CD4-positive, alpha-beta T cell treated with Interleukin-6 at 100 ng/mL for 8 hours (primary cell): ENCODE measurements at places on chromosomes 1 and 21.

DNA sequence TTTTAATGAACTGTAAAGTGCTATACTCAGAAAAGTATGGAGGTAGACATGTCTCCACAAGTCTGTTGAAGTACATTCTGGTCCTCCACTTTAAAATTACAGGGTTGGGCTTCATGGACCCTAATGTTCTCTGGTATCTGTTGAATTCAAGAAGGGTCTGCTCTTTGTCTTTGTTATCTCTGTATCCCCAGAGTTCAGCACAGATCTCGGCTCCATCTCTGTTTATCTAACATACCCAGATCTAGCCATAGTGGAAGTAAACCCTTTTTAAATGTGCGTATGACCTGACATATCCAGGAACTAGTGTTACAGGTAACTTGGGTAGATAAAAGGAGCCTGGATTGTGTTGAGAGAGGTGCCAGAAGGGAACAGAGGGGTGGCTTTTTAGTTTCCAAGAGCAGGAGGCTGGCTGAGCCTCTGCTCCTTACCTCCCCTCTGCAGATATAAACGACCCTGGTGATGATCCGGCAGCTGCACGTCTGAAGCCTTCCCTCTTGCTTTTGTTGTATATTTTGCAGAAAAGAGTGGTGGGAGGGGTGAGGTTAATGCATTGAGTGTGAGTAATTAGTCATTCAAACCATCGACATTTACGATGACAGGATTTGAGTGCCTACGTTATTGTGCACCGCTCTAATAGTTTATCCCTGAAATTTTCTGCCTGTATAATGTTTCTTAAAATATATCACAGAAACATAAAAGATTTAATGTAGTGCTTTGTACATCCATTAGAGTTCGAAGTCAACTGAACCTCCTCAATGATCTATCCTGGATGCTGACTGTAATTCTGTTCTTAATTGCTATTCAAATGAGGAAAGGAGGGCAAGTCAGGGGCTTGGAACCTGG lies 30.8 kb downstream of the ELAVL4 start:
- DNase-seq = no peak

- no peak for DNase-seq
Measured at GRCh38 chr1:31264790-31265386, 25.2 kb upstream of the NKAIN1 start.

- DNase-seq = no peak
Measured at GRCh38 chr1:153880024-153880423, 42.7 kb downstream of the GATAD2B start.

DNA sequence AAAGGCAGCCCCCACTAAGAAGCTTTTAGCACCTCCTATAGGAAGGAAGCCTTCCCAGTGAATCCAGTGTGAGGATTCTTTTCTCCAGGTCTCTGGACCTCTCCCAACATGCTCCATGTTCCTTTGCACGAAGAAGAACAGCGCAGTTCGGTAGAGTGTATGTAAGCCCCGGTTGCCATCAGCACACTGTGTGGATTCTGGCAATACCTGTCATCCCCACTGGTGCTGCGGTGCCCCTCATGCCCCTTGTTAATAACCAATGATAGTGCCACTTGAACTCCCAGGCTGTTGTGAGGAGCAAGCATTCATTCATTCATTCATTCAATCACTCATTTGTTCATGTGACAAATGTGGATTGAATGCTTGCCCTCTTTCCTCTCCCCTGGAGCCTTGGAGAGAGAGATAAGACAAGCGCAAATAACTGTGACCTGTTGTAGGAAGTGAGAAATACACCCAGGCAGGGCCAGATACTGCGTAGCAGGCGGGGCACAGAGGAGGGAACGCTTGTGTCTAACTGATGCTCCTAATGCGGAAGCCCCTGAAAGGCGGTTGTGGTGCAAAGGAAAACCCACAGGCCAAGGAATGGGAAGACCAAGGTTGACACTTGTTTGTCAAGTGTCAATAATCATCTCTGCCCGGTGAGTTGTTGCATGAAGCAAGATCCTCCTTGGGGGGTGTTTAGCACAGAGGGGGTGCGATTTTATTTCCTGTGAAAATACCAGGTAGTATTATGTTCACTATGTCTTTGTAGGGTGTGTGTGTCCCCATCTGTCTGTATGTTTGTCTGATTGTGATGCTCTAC lies 9.8 kb downstream of the LGR6 start:
- DNase-seq = no peak

DNA sequence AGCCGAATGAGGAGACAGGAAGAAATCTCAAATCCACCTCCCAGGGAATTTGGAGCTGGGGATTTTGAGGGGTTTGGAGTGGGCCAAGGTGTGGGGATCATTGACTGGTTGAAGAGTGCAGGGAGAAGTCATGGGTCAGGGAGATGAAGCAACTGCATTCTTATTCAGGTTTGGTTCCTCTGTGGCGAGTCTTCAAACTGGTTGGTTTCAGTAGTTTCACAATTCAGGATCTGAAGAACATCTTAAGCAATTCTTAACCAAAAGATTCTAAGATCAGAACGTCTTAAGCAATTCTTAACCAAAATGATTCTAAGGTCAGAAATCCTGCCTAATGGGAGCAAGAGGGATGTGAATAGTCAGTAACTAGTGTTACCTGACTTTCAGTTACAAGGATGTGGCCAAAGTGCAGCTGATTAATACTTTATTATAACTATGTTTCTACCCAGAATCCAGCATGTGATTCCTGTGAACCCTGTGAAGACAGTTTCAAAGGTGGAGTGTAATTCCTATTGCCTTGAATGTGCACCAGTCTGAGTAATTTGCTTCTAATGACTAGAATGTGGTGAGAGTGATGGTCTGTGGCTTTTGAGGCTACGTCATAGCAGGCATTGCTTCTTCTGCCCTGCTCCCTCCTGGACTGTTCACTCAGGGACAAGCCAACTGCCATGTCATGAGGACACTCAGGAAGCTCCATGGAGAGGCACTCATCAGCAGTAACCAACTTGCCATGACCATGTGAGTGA lies 61.2 kb downstream of the OLFML3 start:
- no peak for DNase-seq

- DNase-seq = no peak
Measured at GRCh38 chr1:183273300-183273699, 87.2 kb downstream of the LAMC2 start.

GRCh38 chr1:40763742-40764532 lies 19.6 kb upstream of the KCNQ4 start:
- no peak for DNase-seq

GRCh38 chr1:153944827-153945117 lies 1.7 kb downstream of the DENND4B start:
- no peak for DNase-seq

DNA sequence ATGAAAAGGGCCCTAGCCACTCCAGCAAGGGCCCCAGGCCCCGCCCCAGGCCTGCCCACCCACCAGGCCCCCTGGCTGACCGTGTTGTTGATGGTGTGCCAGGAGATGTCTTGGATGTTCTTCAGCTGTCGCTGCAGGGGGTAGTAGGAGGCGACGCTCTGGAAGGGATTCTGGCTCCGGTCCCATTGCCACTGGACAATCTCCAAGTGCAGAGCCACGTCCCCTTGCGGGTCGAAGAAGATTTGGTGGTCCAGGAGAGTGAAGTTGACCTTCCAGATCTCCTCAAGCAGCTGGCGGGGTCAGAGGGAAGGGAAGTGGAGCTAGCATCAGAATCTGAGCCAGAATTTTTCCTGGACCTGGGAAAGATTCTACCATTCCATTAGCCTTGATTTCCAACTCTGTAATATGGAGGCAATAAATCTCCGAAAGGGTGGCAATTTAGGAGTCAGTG lies 10.2 kb downstream of the TAS1R2 start:
- no peak for DNase-seq

DNA sequence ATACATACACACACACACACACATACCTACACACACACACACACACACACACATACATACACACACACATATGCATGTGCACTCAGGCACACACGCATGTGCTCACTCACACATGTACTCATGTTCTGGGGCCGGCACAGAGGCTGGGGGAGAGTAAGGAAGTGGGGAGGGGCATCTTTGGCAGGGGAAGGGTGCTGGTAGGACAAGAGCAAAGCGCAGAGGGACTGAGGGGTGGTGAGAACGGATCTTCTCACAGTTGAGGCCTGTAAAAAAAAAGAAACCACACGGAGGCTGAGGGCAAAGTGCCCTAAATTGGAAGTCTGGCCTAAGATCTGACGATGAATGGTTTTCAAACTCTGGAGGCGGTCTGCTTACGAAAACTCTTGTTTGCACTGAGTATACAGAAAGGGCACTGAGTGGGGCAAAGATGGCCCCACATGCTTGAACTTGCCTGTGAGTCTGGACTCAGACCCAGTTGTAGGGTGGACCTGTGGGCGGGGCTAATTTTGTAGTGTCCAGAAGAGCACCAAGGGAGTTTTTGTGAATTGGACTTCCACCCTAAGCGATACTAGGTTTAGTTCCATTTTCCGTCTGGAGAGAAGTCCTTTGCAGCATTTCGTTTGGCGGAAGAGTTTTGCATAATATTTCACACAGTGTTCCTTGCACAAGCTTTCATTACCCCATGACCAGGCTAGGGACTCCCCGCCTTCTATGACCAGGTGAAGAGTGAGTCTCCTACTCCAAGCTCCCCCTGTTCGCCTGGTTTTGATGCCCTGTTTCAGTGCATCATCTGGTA lies 79.3 kb upstream of the LYST start:
- no peak for DNase-seq

DNA sequence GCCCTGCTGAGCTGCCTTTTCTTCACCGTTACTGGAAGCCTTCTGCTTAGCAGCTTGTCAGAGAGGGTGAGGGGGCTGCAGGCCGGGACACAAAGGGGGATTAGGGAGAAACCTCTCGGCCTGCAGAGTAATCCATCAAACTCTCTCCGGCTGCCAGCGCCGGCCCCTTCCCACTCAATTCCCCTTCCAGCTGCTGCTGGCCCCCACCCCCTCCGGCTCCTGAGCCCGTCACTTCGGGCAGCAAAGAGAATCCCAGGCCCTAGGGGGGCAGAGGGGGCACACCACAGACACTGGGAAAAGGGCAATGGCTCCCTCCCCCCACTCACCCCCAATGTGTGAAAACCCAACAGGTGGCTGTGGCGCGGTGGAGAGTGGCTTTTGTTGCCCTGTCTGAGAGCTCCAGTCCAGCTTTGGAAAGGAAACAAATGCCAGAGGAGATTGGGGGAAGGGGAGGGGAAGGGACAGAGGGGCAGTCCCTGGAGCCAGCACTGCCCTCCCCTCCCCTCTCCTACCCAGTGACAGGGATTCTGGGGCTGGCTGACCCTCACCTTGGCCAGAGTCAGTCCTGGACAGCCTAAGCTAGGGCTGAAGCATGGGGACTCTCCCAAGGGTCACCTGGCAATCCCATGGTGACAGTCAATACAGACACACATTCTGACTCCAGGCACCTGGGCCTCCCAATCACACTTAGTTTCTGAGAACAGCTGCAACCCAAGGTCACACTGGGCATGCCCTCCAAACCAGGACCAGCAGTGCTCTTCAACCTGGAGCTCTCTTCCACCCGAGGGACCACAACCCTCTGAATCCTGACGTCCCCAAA lies 9.5 kb downstream of the SLC45A3 start:
- DNase-seq = no peak

- no peak for DNase-seq
Measured at GRCh38 chr1:55821234-55821633, 606.1 kb upstream of the USP24 start.

DNA sequence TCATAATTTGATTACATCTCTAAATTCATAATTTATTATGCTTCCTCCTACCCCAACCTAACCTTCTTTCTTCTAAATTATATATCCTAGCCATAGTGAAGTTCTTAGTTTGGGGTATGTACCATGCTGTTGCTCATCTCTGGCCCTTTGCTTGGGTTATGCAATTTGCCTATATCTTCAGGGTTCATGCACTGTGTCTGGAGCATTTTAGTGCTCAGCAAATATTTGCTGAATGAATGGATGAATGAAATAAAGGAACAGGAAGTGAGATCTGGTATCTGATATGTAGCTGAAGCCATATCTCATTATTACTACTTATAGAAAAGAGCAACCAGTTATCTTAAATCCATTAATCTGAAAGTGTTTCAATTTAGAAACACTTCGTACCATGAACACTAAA lies 137.6 kb downstream of the GPATCH2 start:
- no peak for DNase-seq

- no peak for DNase-seq
Measured at GRCh38 chr1:203661572-203661971, 34.9 kb downstream of the ATP2B4 start.

DNA sequence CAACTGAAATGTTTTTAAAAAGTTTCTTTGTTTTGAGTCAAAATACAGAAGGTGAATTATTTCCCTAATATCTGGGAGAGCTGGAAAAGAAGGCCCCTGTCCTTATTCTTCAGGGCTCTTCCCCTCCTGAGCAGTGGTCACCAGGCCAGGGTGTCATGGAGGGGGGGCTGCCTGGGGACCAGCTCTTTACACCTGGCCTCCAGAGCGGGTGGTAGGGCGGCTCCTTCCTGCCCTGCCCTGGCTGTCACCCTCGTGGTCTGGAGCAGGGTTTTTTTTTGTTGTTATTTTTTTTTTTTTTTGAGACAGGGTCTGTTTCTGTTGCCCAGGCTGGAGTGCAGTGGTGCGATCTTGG lies 6.6 kb downstream of the SKI start:
- DNase-seq = no peak

- DNase-seq = no peak
Measured at GRCh38 chr21:39637197-39637970, 24.6 kb downstream of the B3GALT5 start.

DNA sequence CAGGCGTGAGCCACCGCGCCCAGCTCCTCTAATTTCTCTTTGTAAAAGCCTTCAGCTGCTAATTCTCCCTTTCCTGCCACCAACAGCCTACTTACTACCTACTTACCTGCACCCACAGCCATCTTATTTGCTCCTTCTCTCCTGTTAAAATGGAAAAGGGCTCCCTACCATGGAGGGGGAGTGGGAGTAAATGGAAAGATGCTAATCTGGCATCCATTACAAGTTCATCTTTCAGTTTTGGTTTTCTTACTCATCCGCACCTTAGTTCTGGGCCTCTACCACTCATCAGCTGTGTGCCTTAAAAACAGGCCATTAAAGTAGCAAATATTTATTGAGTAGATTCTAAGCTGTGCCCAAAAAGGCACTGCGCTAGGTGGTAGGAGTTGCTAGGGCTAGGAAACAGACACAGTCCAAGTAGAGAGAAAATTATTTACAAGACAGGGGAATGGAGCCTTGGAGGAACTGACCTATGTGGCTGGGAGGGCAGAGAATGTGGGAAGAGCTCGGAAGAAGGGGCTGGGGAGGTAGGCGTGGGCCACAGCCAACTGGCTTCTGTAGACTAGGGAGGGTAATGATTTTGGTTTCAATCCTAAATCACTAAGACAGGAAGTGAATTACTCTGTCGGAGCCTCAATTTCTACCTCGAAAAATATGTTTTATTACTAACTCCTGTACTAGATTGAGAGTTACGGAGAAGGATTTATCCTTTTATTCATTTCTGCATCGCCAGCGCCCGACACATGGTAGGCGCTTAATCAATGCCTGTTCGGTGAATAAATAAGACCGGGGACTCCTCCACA lies 685 bp upstream of the DDI2 start:
- no peak for DNase-seq
